ENCODE measurements at places on chromosomes 1 and 21.

GRCh38 chr21:36745459-36745858, 46.5 kb downstream of the SIM2 start:
- no peak for DNase-seq

DNA sequence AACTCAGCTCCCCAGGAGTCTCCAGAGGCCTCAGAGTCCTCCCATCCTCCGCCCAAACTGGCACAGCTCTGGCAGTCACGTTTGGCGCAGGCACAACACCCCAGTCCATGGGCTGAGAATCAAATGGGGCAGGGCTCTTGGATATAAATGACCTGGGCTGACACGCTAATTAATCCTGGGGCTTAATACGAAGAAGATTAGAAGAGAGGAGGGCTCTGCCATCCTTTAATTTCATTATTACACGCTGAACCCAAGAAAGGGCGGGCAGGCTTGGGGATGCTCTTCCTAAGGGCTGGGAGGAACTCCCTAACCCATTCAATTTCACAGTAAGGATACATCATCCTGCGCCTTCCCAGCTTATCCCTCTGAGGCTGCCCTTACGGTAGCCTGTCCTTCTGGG, 2.4 kb downstream of the GRIK3 start:
- DNase-seq, result no peak

GRCh38 chr1:84763912-84764680, 73.8 kb upstream of the SSX2IP start:
- DNase-seq, result no peak

DNA sequence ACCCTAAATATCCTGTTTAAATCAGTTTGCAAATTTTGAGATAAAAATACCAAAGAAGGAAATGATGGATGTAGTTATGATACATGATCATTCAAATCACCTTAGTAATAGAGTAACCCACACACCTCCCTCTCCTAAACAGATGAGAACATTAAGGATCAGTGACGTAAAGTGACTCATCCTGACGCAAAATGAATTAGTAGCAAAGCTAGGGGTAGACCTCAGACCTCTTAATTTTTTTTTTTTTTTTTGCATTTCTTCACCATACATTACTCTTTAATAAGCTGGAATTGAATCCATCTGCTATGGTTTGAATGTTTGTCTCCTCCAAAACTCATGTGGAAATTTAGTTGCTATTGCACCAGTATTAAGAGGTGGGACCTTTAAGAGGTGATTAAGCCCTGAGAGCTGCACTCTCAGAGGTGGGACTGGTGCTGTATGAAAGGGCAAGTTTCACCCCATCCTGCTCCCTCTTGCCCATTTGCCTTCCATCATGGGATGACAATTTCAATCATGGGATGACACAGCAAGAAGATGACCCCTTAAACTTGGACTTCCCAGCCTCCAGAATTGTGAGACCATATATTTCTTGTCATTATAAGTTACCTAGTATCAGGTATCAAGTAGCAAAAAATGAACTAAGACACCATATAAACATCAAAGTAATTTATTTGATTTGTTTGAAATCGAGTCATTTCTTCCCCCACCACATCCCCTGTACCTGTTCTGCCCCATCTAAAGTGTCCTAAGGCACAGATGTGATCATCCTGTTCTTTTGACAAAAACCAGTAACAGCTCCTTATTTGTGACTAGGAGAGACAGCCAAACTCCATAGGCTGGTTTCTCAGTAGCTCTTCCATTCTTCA, 114.6 kb upstream of the DUSP10 start:
- DNase-seq, result no peak

DNA sequence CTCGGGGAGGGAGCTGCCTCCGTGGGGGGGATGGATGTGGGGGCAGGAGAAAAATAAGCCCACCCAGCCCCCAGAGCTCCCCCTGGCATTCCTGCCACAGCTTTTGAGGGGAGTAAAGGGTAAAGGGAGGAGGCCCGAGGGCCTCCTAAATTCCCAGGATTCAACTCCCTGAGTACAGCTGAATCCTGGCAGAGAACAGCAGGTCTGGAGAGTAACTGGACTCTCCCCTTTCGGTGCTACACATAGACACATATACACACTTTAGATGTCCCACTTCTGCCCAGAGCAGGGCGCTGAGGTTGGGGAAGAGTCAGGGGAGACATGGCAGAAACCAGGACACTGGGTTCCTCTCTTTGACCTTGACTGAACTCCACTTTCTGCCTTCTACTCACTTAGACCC, 3.0 kb downstream of the KIRREL1 start:
- no peak for DNase-seq

- no peak for DNase-seq
Observed at GRCh38 chr1:190207733-190208132, 269.9 kb downstream of the BRINP3 start.

GRCh38 chr1:34795916-34796315, 3.1 kb downstream of the GJA4 start:
- DNase-seq, result no peak
